ENCODE measurements at places on chromosomes 3 and 15. TPM values are rescaled to one million over a fixed set of nuclear protein-coding genes. Genes with fewer than 3 reads are reported as not detected.
A peak's percentile ranks its signal among the peaks of the same experiment; 100 is the strongest.

GRCh38 chr3:51539291-51539941, 897 bp downstream of the RAD54L2 start:
- peak overlapping the region; percentile 84 for H3K4me3 ChIP-seq
- H3K36me3 ChIP-seq: no peaks in the 10 kb centered on the region
- H3K27ac ChIP-seq: peak overlapping the region; percentile 75
- H3K27me3 ChIP-seq: no peaks in the 10 kb centered on the region

PRKCI gene
- total RNA-seq: 48.2 TPM

DNA sequence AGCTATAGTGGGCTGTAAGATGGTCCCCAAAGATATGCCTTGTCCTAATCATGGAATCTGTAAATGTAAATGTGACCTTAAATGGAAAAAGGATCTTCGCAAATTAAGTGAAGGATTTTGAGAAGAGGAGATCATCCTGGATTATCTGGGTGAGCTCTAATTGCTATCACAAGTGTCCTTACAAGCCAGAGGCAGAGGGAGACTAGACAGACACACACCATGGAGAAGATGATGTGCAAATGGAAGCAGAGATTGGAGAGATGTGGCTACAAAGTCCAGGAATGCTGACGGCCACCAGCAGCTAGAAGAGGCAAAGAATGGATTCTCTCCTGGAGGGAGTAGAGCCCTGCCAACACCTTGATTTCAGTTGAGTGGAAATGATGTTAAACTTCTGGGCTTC, 102.3 kb upstream of the PROK2 start:
- no peaks in the 10 kb centered on the region for H3K4me1 ChIP-seq
- H3K27me3 ChIP-seq: no peaks in the 10 kb centered on the region
- DNase-seq: no peak
- H3K36me3 ChIP-seq: no peaks in the 10 kb centered on the region
- no peak overlapping the region for H3K4me3 ChIP-seq
- H3K27ac ChIP-seq: no peak overlapping the region

- no peaks in the 10 kb centered on the region for H3K27me3 ChIP-seq
- H3K27ac ChIP-seq: no peak overlapping the region
- no peaks in the 10 kb centered on the region for H3K4me1 ChIP-seq
These were observed 11.0 kb upstream of the FAM219B start for GRCh38 chr15:74917676-74918075.

GRCh38 chr3:192060160-192060781, 599.3 kb downstream of the PYDC2 start:
- DNase-seq: no peak
- no peak overlapping the region for H3K27ac ChIP-seq
- H3K36me3 ChIP-seq: no peaks in the 10 kb centered on the region
- no peaks in the 10 kb centered on the region for H3K4me1 ChIP-seq
- no peaks in the 10 kb centered on the region for H3K27me3 ChIP-seq

DNA sequence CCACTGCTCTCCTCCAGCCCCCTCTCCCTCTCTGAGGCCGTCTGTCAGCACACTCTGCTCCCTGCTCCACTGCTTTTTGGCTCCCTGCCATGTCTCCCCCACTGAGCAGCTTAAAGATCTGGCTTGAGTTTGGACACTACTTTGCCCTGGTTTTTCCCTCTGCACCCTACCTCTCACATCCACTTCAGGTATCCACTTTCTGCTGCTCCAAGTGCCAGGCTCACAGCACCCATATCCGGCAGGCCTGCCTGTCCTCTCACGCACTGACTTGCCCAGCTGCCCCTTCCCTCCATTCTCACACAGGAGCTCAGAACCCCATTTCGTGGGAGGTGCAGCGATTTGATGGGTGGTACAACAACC, 3.7 kb downstream of the DUOX1 start:
- H3K4me3 ChIP-seq: no peak overlapping the region
- no peak for DNase-seq
- no peak overlapping the region for H3K27ac ChIP-seq
- H3K36me3 ChIP-seq: no peaks in the 10 kb centered on the region
- peaks cover 11% of the 10 kb centered on the region for H3K4me1 ChIP-seq

DNA sequence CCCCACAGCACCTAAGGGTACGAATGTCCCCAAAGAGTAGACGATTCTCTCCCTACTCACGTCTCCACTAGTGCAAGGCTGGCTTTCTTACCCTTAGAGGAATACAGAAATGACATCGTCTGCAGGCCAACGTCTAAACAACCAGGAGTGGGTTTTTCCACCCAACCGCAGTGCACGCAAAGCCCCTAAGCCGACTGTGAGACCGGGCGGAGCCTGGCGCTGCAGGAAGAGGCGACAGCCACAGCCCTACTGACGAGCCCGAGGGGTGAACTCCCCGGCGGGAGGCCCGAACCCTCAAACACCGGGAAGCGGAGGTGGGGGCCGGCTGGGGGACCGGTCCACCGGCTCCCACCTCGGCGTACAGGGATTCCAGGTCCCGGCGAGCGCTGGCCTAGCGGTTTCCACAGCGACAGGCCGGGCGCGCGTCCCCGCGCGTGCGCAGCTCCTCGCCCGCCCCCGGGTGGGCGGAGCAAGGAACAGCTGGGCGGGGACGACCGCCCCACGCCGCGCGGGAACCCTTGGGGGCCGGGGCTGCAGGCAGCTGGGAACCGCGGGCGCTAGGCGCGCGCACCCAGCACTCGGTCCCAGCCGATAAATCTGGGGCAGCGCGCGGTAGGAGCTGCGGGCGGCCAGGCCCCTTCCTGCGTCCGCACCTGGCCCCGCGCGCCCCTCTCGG, at the start of the genes CEP19 and PIGX:
Gene CEP19, minus strand, starts transcription at position 413 of the 676 bp plus-strand sequence. CDS start 3,593 bp downstream, outside the sequence.
Gene PIGX, plus strand, starts transcription at position 540 of the 676 bp plus-strand sequence.
- peak within 1 kb of the TSS; percentile 89 for H3K27ac ChIP-seq
- H3K27me3 ChIP-seq: no peaks in the 10 kb centered on the region
- DNase-seq: peak; percentile 86
- H3K36me3 ChIP-seq: no peaks in the 10 kb centered on the region
- H3K4me3 ChIP-seq: peak within 1 kb of the TSS; percentile 77

DNA sequence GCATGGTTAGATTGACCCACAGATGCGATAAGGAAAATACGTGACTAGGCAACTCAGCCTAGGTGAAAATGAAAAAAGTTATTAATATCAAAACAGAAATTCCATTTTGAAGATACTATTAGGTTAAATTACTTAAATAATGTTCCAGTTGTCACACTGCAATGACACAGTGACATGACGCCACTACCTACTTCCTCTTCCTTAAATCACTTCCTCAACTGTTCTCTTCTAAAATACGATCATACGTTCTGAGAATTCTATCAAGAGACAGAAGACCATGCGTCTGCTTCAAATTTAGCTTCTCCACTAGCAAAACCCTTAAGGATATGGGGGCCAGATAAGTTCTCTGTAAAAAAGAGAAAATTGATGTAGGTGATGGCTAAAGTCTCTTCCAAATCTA, 18.2 kb downstream of the CMTM6 start:
- H3K27ac ChIP-seq: no peak overlapping the region
- H3K27me3 ChIP-seq: no peaks in the 10 kb centered on the region
- no peaks in the 10 kb centered on the region for H3K36me3 ChIP-seq
- no peaks in the 10 kb centered on the region for H3K4me1 ChIP-seq
- no peak overlapping the region for H3K4me3 ChIP-seq
- no peak for DNase-seq

DNA sequence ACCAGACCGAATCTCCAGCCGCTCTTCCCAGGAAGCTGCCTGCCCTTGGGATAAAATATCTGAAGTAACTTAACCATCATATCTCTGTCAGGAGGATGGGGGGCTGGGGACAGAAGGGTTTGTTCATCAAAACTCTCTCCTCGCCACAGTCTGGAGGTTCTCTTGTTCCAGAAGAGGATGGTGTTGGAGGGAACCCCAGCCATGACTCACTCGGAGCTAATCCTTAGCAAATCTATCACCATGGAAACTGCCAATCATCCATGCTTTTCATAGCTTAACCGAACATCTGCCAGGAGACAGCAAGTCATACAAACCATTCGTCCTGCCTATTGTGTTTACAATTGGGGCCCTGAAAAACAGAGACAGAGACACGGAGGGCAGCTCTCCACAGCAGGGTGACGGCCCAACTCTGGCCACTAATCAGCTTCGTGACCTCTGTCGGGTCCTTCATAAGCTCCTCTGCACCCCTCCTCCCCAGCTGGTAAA, 73.8 kb upstream of the HEG1 start:
- H3K36me3 ChIP-seq: no peaks in the 10 kb centered on the region
- H3K4me3 ChIP-seq: no peak overlapping the region
- no peaks in the 10 kb centered on the region for H3K27me3 ChIP-seq
- H3K27ac ChIP-seq: peak overlapping the region; percentile 53

- no peaks in the 10 kb centered on the region for H3K36me3 ChIP-seq
- H3K27ac ChIP-seq: no peak overlapping the region
- no peaks in the 10 kb centered on the region for H3K4me1 ChIP-seq
These were observed 86.2 kb downstream of the TBC1D5 start for GRCh38 chr3:17656264-17656663.

DNA sequence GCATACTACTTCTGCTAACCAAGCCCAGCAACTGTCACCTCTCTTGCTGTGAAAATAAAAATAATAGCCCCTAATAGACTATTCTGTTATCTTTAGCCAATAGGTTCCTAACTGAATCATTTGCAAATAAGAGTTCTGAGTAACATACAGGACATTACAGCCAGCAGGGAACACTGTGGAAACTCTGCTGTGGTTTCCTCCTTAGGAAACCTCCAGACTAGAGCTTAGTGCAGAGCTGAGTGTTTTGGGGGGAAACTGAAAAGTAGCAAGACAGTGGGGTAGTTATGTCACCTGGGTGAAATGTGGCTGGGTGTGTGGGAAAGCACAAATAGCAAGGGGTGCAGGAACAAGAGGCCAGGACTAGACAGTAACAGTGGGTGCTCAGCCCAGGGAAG, 32.4 kb downstream of the DZIP1L start:
- no peak overlapping the region for H3K27ac ChIP-seq
- DNase-seq: no peak
- no peaks in the 10 kb centered on the region for H3K36me3 ChIP-seq

CD200 gene
- 7.1 TPM for total RNA-seq

TLR9 gene
- total RNA-seq: 0.25 TPM

GRCh38 chr15:25944386-25944785, 81.3 kb upstream of the ATP10A start:
- no peak overlapping the region for H3K27ac ChIP-seq
- H3K36me3 ChIP-seq: no peaks in the 10 kb centered on the region
- H3K4me3 ChIP-seq: no peak overlapping the region
